Effector CD8-positive, alpha-beta T cell (primary cell): ENCODE measurements at places on chromosomes 1 and 21.

DNA sequence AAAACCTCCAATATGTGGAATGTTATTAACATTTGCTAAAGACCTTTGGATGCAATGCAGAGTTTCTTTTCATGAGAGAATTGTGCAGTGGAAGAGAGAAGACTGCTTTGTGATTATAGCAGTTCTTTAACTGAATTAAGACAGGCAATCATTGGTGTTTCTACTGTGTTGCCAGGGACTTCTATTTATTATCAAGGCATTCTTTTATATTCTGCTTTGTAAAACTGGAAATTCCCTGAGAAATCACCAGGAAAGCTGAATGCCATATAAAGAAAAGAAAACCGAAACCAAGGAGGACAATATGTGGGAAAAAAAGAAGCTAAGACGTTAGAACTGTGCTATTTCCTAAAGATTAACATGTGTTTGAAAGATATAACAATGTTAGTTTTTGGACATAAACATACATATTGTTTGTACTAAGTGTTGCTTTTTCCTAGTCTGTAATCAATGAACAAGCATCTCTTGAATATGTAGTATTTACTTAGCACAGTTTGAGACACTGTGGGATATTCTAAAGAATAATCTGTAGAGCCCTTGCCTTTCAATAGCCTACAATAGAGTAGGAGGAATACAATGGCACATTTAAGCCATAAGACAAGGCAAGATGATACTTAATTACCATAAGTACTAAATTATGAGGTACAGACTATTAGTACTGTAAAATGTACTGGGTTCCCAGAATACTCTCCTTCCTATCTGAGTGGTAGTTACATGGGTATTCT, 47.1 kb downstream of the EXTL2 start:
- no peak for DNase-seq

DNA sequence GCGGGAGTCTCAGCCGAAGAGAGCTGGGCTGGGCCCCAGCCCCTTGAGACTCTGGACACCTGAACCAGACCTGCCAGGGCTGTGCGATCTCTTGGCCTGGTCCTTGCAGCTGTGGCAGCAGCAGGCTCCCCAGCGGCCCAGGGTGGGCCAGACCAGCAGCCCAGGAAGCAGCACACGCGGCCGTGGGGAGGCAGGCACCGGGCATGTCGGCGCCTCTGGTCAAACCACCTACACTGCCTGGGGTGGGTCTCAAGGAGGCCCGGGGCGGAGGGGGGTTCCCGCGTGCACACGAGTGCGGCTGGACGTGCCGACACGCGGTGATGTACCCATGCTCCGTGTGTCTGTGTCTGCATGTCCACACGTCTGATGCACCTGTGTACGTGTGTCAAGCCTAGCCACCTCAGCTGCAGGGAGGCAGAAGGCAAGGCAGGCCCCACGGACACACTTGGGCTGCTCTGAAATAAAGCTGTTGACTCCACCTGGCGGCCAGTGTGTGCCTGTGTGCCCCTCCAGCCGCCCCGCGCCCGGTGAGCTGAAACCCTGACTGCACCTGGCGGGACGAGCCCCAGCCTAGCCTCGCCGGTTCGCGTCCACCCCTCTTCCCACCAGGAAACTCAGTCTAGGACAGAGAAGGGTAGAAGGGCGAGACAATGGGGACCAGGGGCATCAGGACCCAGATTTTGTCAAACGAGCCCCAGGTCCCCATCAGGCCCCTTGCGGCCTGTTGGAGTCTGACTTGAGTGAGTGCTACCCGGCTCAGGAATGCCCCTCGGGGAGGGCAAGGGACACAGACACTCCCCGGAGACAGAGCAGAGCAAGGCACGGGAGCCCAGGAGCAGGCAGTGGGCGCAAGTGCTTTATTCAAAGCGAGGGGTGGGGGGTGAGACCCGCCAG, 11.6 kb downstream of the SCNN1D start:
- peak; percentile 52 for DNase-seq

DNA sequence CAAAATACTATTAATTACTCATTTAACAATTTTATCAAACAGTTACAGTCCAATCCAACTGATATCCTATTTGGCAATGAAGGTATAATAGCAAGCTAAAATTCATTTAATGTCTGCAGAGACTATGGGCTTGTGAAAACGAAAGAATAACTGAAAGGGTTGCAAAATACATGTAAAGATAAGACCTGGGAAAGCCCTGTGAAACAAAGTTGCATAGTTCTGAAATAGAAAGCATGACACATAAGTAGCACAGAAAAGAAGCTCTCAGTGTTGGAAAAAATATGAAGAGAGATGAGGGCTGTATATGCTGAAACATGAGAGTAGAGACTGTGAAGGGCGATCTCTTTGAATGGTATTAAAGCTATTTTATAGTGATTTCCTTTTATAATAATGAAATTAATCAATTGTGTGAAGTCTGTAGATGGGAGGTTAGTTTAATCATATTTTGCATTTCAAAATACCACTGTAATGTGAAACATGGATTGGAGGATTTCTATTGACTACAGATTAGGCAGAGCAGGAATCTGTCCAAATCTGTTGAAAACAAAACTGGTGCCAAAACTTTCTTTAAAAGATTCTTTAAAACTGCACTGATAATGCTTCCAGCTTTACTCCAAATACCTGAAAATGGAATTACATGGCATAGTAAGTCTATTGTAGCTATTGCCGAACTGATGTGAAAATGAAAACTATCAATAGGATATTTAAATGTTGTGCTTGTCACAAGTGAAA, 1518.9 kb upstream of the B3GALT2 start:
- DNase-seq = no peak

GRCh38 chr1:200302192-200302920, 107.5 kb downstream of the ZNF281 start:
- peak; percentile 39 for DNase-seq

- no peak for DNase-seq
Observed at GRCh38 chr21:43872531-43873197, 7.6 kb downstream of the AGPAT3 start.

GRCh38 chr21:42066521-42066920, 4.6 kb upstream of the UMODL1 start:
- DNase-seq = no peak

- DNase-seq = no peak
Observed at GRCh38 chr21:34850166-34850690, 181.4 kb downstream of the CLIC6 start.

DNA sequence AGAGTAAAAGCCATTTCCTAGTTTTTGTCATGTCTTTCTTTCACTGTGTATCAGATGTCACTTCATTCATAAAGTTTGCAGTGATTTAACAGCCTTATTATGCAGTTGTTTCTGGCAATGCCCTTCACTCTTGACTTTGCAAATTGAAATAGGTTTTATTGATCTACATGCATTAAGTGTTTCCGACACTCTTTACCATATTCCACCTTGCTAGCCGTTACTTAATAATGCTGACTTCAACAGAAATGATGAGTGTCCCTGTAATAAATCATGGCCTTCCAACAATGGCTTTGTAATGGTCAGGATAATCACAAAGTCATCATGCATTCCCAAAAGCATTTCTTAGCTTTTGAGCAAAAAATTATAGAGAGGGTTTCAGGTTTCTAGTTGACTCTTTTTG, 236.8 kb upstream of the FMN2 start:
- DNase-seq = no peak

GRCh38 chr1:162756523-162756922, 34.0 kb upstream of the HSD17B7 start:
- DNase-seq = no peak

- DNase-seq = no peak
Observed at GRCh38 chr1:22535399-22535798, 27.9 kb upstream of the EPHA8 start.

DNA sequence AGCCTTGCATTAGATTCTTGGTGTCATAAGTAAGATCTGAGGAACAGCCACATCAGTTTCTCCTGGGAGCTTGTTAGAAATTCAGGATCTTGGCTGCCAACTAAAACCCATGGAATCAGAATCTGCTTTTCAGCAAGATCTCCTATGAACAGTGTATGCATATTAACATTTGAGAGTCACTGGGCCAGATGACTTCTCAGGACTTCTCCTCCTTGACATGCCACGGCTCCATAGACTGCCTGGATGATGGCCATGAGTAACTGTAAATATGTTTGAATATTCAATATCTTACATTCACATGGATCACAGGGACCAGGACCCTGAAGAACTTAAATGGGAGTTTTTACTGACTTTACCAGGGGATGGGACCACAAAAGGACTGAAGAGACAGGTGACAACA, 148.0 kb downstream of the HHAT start:
- no peak for DNase-seq

GRCh38 chr21:39124681-39125251, 58.5 kb downstream of the PSMG1 start:
- DNase-seq = no peak

DNA sequence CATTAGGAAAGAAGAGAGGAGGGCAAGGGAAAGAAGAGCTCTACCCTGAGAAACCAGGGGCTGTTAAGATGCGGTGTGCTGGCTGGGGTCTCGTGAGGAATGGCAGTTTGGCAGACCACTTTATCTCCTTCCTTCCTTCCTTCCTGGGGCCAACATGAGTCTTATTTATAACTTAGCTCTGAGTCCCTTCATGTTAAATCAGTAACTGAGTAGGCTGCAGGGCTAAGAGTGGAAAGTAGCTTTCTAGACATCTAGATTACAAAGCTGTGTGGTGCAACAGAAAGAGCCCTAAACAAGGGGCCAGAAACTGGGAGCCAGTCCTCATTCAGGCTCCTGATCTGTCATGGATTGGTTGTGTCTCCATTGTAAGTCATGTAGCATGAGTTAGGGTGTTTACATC, 135.4 kb upstream of the DUSP10 start:
- DNase-seq = no peak

- DNase-seq = no peak
Observed at GRCh38 chr1:17531682-17532487, 7.6 kb upstream of the ARHGEF10L start.

- no peak for DNase-seq
Observed at GRCh38 chr1:190479516-190479915, 1.9 kb upstream of the BRINP3 start.

- no peak for DNase-seq
Observed at GRCh38 chr1:199945591-199945990, 81.9 kb upstream of the NR5A2 start.

- no peak for DNase-seq
Observed at GRCh38 chr1:228150120-228150460, 360 bp downstream of the GJC2 start.

DNA sequence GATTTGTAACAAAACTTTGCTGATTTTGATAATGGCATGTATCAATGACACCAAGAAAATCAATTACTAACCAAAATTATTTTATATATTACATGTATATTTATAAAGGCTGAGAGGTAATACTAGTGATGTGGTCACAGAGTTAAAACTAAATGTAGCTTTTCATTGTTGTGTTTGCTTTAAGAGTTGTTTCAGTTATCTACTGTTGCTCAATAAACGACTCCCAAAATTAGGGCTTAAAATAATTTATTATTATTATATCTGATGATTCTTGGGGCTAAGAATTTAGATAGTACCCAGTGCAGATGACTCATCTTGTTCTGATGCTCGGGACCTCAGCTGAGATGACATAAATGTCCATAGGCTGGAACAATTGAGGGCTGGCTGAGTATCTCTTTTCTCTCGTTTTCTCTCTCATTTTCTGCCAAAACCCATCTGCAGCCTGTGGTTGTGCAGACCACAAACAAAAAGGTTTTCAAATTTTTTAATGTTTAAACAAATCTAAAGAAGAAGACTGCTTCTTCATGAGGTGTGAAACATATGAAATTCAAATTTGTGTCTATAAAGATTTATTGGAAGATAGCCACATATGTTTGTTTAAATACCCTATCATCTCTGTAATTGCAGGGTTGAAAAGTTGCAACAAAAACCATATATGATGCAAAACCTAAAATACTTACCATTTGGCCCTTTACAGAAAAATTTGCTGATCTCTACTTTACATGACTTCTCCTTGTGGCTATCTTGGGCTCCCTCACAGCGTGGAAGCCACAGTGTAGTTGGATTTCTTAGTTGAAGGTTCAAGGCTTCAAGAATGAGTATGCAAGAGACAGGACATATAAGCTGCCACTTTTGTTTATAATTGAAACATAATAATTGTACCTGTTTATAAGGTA, 14.8 kb upstream of the PTPRC start:
- DNase-seq = no peak

GRCh38 chr1:161791904-161792655, 26.0 kb downstream of the ATF6 start:
- no peak for DNase-seq

GRCh38 chr1:145729666-145730436, 10.6 kb downstream of the CD160 start:
- DNase-seq = no peak

DNA sequence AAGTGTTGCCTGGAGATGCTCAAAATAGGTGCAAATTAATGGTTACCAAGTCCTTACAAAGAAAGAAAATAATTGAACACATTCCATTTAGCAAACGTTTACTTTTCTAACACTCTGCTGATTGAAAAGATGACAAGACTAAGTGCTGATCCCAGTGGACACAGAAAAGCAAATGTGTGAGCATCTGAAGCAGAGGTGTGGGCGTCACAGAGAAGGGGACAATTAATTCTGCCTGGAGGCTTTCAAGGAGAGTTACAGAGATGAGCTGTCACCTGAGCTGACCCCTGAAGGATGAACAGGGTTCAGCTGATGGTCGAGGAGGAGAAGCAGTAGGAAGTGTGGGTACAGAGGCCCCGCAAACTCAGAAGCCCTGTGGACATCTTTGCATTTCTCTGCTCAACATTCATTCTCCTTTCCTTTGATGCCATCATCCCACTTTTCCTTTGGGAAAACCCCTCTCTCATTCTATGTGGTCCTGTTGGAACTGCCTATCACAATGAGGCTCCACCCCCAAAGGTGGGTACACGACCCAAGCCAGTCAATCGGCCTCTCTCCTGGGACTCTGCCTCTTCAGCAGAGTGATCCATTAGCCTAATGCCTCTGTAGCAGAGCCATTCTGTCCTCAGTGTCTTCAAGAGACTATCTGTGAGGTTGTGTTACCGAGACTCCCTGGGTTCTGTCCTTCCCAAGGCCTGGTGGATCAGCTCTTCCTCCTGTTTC, 17.2 kb upstream of the PLA2G2E start:
- DNase-seq = no peak

DNA sequence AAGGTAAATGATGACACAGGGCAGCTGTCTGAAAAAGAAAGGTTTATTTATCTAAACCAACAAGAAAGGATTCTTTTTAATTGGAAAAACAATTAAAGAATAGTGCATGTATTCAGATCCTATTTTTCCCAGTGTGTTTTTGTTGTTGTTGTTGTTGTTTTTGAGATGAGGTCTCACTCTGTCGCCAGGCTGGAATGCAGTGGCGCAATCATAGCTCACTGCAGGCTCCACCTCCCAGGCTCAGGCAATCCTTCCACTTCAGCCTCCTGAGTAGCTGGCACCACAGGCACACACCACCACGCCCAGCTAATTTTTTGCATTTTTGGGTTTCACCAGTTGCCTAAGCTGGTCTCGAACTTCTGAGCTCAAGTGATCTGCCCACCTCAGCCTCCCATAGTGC, 22.1 kb downstream of the NEK2 start:
- no peak for DNase-seq

- DNase-seq = no peak
Observed at GRCh38 chr1:27285274-27285660, 36.7 kb upstream of the TMEM222 start.

GRCh38 chr1:185853739-185854138, 119.5 kb downstream of the HMCN1 start:
- no peak for DNase-seq
